ENCODE measurements at places on chromosomes 13 and 19.

DNA sequence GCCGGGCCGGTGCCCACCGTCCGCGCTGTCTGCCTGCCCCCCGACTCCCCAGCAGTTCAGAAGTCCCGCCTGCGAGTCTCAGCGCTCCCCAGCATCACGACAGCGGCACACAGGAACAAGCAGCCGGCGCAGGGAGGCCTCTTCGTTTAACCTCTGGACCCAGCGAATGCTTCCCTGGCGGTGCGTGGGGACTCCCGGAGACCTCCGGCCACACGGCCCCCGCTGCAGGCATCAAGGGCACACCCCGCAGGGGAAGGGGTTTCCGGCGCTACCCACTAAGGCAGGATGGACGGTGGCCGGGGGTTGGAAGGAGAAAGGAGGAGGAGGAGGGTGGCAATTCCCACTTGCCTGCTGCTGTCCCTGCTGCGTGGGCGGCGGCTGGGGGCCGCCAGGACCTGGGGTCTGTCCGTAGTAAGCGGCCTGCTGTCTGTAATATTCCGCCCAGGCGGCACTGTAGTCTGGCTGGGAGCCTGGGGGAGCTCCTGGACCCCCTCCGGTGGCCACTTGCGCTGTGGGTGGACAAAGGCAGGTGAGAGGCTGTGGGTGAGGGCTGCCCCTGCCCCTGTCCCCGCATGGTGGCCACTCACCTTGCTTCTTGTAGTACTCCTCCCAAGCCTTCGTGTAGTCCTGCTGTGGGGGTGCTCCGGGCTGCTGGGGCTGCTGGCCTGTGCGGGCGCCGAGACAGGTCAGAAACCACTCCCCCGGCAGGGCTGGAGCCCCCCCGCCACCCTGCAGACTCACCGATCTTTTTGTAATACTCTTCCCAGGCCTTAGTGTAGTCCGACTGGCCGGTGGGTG is 9.6 kb downstream of the KHSRP start:
- DNase-seq = no peak

DNA sequence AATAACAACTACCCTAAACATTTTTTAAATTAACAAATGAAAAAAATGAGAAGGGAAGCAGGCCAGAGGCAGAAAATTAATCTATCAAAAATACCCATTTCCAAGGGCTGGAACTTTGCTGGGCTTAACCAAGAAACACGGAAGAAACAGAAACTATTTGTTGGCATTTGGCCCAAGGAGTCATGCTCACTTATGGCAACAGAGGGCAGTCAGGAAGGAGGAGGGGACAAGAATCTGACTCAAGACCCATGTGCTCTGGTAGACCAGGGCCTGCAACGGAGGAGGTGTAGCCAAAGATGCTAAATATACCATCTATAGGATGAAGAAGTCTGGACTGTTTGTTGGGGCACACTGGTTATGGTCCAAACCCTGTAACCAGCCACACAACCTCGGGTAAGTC is 496.7 kb downstream of the COG6 start:
- no peak for DNase-seq

DNA sequence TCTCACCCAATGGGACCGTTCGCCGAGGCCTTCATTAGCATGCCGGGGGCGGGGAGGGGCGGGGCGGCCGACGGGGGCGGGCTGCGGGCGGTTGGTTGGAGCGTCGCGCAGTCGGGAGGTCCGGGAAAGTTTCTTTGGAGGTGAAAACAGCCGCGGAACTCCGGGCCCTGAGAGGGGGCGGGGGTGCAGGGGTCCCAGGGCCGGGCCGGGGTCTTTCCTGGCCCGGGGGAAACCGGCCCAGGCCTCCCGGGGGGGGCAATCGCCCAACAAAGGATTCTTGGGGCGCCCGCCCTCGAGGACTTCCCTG is at the start of gene HMG20B:
Gene HMG20B (plus strand): TSS at position 90 of the 307 bp plus-strand sequence. CDS start 366 bp downstream, outside the sequence.
- DNase-seq = no peak

- DNase-seq = peak; percentile 73
Measured at GRCh38 chr13:32838945-32839344, 177.3 kb upstream of the KL start.

- DNase-seq = no peak
Measured at GRCh38 chr13:103004661-103005345, 61.4 kb downstream of the SLC10A2 start.

DNA sequence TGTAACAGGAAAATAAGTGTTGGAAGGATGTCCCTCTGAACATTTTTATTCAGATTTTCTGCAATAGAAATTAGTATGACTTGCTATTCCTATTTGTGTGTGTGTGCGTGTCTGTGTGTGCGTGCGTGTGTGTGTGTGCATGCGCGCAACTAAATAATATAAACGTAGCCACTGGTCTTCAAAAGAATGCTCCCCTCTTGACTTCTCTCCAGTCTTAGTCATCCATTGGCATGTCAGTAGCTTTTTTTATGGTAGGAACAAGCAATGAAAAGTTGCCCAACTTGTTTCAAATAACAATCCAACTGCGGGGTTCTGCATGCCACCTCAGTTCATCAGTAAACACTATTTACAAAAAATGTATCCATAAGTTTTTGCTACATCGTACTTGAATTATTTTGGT is 249.6 kb downstream of the GPC6 start:
- DNase-seq = no peak

Measured in NCI-H1092 (cell line).